ENCODE measurements at places on chromosomes 1 and 21.

- DNase-seq = peak; percentile 60
Measured at GRCh38 chr1:8987881-8988617, 38.2 kb downstream of the SLC2A7 start.

- DNase-seq = no peak
Measured at GRCh38 chr1:26373789-26374188, 1.2 kb upstream of the ZNF683 start.

- DNase-seq = no peak
Measured at GRCh38 chr1:53378061-53378460, 50.2 kb upstream of the LRP8 start.

DNA sequence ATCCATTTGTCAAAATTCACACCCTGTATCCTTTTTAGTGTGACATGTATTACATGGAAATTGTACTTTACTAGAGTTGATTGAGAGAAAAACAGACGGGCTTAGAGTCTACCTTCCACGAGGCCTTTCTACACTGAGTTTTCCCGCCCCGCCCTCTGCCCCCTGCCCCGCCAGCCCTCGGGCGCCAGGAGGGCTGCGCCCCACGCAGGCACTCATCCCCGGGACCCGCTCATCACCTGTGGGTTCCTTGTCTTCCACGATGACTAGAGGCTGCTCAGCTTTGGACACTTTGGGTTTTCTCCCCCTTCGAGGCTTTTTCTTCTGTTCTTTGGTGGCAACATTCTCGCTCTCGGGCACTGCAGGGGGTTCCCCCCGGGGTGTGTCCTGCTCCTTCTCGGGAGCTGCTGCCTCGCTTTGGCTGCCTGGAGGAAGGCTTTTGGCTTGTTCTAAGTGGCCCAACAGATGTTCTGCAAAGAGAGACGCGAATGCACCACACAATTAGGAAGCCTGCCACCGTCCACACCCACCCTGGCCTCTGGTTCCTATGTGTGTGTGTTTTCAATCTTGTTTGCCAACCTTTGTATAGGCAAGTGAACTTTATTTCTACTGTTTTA lies 39.6 kb downstream of the PRDM15 start:
- DNase-seq = no peak

DNA sequence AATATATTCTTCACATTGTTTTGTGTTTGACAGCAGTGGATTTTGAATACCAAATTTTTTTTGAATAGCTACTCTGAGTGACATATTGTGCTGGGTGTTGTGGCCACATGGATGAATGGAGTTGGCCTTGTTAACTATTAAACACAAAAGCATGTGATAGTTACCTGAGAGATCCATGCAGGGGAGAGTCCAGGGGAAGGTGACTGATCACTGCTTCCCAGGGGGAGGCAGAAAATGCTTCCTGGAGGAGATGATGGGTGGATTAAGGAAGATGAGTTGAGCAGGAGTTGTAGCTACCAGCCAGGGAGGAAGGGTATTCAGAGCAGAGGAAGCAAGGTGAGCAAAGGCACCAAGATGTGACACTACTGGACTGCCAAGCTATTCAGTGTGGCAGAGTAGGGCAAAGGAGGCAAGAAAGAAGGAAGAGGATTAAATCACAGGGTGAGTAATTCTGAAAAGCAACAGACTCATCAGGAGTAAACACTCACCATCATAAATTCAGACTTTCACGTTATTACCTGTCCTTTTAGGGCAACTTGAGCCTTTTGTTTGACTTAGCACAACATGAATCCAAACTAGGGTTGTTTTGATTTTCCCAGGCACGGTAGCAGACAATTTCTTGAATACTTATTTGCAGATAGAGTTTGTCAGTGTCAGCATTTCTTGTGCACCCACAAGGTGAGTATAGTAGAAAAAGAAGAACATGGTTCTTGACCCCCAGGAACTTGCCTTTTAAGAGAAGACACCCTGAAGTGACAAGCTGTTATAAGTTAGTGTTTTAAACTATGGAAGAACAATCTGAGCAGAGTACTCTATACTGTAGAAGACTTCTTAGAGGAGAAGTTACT lies 4.2 kb downstream of the CD46 start:
- no peak for DNase-seq

- no peak for DNase-seq
Measured at GRCh38 chr1:192937128-192937527, 122.0 kb downstream of the UCHL5 start.

DNA sequence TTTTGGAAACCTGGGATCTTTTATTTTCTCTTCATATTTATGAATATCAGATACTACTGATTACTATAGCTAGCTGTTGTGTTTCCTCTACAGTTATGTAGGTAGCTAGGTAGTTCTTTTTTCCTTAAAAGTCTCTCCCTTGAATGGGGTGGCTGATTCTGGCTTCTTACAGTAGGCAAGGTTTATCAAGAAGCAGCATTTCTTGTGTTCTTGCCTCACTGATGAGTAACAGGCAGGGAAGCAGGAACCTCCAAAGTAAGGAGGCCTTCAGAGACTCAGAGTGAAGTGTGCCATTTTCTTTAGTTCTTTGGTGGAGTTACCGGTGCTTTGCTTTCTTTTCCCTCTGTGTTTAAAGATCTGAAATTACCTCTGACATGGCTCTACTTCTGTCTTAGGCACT lies 56.0 kb downstream of the ZMYM4 start:
- DNase-seq = no peak

GRCh38 chr1:225880636-225881035 lies 1.5 kb downstream of the TMEM63A start:
- DNase-seq = no peak

DNA sequence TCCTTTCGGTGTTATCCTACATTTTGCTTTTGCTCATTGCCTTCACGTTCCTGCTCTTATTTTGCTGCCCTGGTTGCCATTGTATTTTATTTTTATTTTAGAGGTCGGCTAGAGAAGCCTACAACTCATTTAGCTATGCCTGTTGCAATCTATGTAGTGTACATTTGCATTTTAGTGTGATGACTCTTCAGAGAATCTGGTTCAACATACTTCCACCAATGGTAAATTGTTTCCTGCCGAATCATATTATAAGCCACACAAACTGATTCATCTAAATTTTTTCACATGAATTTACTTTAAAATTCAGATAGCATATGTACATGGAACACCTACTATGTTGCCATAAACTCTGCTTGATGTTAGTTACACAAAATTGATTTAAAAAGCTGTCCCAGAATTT lies 1596.9 kb downstream of the PLA2G4A start:
- DNase-seq = no peak

GRCh38 chr1:23483321-23484252 lies at the start of gene ASAP3:
Gene ASAP3, minus strand, starts transcription at chr1:23484179. Its CDS starts 46 bp downstream, at chr1:23484133.
- DNase-seq = peak; percentile 58

DNA sequence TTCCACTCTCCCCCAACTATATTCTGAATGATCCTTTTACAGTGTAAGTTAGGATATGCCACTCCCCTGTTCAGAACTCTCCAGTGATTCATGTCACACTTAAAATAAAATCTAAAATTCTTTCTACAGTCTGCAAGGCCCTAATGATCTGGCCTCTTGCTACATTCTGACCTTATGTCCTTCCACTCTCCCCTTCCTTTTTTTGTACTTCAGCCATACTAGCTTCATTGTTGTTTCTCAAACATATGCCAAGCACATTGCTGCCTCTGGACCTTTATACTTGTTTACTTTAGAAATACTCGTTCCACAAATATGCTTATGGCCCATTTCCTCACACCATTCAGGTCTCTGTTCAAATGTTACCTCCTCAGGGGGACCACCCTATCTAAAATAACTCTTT lies 14.8 kb upstream of the PSMA5 start:
- DNase-seq = no peak

DNA sequence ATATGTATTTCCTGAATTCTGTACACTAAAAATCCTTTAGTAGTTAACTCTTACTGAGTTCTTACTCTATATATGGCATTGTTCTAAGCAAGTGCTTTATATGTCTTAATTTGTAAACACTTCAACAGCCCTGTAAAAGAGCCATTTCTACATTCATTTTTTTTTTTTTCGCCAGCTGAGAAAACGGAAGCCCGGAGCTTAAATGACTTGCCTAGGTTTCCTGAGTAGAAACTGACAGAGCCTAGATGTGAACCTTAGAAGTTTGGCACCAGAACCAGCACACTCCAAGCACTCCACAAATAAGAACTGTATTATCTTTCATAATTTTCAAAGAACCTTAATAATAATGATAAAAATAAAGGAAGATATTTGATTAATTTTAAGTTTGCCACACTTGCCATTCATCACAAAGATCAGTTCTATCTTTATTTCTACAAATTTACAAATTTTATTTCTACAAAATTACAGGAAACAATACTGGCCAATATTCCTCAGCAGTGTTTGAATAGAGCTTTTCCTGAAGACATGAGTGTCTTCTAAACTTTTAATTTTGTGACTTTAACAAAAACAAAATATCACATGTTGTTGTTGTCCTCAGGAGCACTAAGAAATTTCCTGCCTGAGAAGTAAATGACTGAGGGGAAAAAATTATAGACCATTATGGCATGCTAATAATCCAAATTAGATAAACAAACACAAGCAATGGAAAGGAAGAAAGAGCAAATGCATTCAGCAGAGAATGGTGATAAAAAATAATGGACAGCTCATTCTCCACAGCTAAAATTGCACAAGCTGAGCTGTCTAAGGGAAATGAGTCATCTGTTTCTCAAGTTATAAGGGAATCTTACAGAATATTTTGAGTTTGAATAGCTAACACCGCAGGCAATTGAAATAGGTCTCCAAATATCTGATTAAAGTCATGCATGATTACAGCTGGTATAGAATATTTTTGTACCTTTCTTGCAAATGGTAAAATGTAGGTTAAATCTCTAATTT lies 71.2 kb downstream of the DPYD start:
- no peak for DNase-seq

DNA sequence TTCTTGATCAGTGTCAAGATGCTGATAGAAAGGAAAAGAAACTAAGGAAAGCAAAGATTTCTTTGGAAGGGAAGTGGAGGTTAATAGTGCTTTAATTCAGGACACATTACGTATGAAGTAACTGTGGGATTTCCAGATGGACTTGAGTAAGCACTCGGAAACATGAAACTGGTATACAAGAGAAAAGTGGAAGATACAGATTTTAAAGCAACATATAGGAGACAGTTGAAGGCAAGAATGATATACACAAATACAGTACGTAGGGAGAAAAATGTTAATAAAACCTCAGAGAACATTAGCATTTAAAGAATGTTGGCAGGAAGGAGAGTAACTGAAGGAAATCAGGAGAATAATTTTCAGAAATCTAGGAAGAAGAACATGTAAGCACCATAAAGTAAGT lies 730.9 kb upstream of the ADGRL2 start:
- no peak for DNase-seq

- DNase-seq = no peak
Measured at GRCh38 chr1:187027253-187027652, 198.5 kb downstream of the PLA2G4A start.

DNA sequence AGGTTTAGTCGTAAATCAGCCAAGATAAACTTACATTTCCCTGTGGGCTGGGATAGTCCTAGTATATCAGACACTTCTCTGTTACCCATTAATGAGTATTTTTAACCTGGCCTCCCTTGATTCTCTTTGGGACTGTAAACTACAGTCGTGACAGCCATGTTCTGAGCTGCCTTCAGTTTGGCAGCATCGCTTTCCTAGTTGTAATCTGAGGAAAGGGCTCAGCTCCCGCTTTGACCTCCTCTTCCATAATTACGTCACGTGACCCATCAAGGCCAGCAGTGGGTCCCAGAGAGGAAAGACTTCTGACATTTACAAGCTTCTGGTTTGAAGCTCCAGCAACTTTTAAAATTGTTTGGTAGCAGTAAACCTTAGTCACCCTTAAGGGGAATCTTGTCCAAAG lies 34.6 kb upstream of the MTR start:
- DNase-seq = no peak

DNA sequence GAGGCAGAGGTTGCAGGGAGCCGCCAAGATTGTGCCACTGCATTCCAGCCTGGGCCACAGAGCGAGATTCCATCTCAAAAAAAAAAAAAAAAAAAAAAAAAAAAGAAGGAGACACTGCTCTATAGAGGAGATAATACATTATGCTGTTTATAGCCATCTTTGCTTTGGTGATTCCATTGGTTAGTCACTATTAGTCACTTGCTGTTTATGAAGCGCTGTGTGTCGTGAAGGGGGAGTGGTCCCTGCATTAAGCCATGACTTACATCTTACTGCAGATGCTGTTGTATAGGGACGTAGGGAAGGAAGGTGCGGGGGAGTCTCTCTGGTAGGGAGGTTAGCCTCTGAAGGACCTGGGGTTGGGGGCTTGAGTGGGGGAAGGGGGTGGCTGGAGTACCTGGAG lies 48.3 kb downstream of the HUNK start:
- DNase-seq = no peak

GRCh38 chr1:54950369-54951163 lies 29.9 kb upstream of the TMEM61 start:
- peak; percentile 74 for DNase-seq

- DNase-seq = no peak
Measured at GRCh38 chr21:20783611-20784010, 214.6 kb upstream of the NCAM2 start.

- DNase-seq = no peak
Measured at GRCh38 chr21:38951095-38951730, 145.5 kb downstream of the ETS2 start.

DNA sequence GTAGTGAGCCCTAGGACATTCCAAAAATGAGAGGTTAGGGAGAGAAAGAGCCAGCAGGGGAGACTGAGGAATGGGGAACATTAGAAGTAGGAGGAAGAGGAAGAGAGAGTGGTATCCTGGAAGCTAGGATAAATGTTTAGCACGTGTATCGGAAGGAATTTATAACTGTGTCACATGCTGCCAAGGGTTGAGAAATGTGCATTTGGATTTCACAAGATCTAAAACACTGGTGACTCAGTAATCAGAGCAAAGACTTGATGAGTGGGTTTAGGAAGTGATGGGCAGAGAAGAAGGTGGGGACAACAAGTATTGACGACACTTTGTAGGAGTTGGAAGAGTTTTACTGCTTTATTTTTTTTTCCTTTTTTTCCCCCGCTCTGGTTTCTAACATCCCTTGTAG lies 193.9 kb downstream of the FMN2 start:
- DNase-seq = no peak

DNA sequence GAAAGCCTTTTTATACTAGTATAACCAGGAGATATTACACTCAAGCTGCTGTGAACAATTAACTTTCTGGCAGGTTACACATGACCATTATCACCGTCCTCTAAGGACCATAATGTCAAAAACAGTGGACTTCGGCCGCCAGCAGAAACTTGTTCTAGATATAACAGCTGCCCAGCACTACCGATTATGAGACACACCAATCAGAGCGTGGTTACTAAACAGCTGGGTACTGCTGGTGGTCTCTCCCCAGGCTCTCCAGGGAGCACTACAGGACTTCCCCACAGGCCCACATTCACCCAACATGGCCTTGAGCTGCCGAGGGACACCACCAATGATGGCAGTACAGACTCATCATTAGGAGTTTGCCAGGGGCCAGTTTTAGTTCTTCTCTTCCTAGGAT lies 57.9 kb upstream of the CTBS start:
- DNase-seq = no peak

GRCh38 chr1:102466487-102466886 lies 469.8 kb upstream of the OLFM3 start:
- no peak for DNase-seq

- DNase-seq = no peak
Measured at GRCh38 chr1:201551877-201552731, 13.2 kb downstream of the NAV1 start.

- DNase-seq = no peak
Measured at GRCh38 chr1:94384485-94385265, 33.5 kb upstream of the ABCD3 start.

All from left cardiac atrium (tissue), 4 donors.